ENCODE measurements at places on chromosomes 5 and 9.
A peak's percentile ranks its signal among the peaks of the same experiment; 100 is the strongest.

GRCh38 chr5:139413963-139414362 is 10.1 kb upstream of the SPATA24 start:
- DNase-seq: no peak

GRCh38 chr5:68644971-68645370 is 429.4 kb downstream of the PIK3R1 start:
- DNase-seq: no peak

GRCh38 chr9:7936163-7936562 is 136.6 kb upstream of the DMAC1 start:
- DNase-seq: no peak

GRCh38 chr5:167626341-167627123 is 664.9 kb upstream of the WWC1 start:
- DNase-seq: no peak

- no peak for DNase-seq
Measured at GRCh38 chr9:8633784-8634183, 834.2 kb upstream of the DMAC1 start.

GRCh38 chr9:17878810-17879370 is 300.0 kb downstream of the SH3GL2 start:
- no peak for DNase-seq

GRCh38 chr5:142017832-142018427 is 5.1 kb upstream of the GNPDA1 start:
- no peak for DNase-seq

DNA sequence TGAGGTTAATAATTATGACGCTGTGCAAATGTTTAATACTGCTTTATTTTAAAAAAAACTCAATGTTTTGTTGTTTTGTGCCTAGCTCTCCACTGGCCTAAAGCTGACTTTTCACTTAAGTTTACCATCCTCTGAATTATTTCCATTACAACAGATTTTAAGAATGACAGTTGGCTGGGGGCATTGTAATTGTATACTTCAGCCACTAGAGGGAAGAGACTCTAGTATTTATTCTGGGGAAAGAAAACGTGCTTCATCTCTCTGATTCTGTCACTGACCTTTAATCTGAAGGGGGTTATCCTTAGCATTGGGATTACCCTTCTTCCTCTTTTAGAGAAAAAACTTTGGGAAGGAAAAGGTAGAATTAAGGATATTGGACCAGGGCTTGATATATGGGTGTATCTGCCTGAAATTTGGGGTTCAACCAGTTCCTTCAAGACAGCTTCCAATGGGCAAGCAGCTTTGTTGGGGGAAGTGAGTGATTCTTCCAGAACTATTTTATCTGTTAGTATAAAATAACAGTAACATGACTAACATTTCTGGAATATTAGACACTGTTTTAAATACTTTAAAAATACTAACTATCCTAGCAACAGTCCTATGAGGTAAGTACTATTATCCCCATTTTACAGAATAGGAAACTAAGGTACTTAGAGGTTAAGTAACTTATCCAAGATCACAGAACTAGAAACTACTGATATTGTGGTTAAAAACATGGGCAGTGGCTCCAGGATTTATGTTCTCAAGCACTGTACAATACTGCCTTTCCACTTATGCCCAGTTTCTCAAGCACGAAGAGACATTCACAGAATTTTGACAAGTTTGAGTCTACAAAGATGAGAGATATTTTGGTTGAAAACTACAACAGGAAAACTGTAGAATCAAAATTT is 208.4 kb downstream of the CD180 start:
- DNase-seq: no peak

- DNase-seq: peak; percentile 61
Measured at GRCh38 chr5:52799983-52800393, 12.3 kb downstream of the ITGA1 start.

GRCh38 chr5:140800816-140801493 is at the start of gene PCDHA3:
PCDHA3 (plus strand) TSS chr5:140801057.
- no peak for DNase-seq

DNA sequence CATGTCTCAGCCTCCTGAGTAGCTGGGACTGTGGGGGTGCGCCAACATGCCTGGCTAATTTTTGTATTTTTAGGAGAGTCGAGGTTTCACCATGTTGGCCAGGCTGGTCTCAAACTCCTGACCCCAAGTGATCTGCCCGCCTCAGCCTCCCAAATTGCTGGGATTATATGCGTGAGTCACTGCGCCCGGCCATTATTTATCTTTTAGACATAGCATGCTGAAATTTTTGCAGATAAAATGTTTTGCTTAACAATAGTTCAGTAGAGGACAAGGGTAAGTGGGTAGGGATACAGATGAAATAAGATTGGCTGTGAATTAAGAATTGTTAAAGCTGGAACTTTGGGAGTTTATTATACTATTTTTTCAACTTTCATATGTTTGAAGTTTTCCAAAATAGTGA is 150.8 kb upstream of the GRHPR start:
- no peak for DNase-seq

DNA sequence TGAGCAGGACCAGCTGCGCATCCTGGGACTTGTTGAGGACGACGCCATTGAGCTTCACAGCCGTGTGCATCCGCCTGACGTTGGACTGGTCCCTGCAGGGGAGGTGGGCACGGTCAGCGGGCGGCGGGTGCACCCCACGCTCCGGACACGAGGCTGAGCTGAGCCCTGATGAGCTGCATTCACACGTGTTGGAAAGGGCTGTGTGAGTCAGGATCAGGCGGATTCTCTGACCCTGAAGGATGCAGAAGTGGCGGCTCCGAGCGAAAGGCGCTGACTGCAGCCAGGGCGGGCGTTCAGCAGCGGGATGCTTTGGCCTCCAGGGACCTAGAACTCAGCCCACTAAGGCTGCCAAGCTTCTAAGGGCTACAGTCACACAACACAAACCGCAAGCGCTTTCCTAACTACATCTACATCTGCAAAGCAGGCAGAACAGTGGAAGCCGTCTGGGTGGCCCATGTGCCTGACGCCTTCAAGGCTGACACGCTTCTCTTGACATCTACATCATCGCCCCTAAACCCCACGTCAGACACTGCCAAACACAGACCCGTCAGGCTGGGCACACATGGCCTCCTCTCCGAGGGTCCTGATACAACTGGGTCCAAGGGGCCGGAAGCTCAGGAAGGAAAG is 44.9 kb downstream of the NKD2 start:
- no peak for DNase-seq

- no peak for DNase-seq
Measured at GRCh38 chr5:150137997-150138396, 17.6 kb downstream of the PDGFRB start.

DNA sequence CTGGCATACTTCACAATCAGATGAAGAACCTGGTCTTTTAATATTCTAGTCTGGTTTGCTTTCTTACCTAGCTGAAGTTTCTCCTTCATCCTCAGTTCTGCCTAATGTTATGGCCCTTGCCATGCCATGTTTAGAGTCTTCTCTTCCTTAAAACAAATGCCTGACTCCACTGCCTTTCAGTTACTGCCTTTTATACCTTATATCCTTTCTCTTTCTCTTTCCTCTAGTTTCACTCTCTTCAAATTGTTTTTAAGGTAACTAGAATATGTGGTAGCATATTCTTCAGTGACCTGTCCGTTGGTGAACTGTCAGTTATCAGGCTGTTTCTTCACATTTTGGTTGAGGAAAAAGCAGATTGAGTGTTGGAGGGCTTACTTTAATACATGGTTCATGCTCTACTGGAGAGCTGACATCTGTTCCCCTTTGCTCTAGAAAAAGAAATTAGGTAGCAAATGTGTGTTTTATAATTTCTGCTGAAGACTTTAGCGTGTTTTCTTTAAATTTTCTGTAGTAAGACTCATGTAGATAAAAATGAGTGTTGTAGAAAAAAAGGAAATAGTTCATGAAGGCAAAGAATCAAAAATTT is 103.8 kb downstream of the DMXL1 start:
- DNase-seq: no peak

GRCh38 chr5:55672477-55672911 is 39.6 kb downstream of the SLC38A9 start:
- no peak for DNase-seq

GRCh38 chr5:106691701-106692100 is 979.0 kb downstream of the EFNA5 start:
- DNase-seq: no peak

DNA sequence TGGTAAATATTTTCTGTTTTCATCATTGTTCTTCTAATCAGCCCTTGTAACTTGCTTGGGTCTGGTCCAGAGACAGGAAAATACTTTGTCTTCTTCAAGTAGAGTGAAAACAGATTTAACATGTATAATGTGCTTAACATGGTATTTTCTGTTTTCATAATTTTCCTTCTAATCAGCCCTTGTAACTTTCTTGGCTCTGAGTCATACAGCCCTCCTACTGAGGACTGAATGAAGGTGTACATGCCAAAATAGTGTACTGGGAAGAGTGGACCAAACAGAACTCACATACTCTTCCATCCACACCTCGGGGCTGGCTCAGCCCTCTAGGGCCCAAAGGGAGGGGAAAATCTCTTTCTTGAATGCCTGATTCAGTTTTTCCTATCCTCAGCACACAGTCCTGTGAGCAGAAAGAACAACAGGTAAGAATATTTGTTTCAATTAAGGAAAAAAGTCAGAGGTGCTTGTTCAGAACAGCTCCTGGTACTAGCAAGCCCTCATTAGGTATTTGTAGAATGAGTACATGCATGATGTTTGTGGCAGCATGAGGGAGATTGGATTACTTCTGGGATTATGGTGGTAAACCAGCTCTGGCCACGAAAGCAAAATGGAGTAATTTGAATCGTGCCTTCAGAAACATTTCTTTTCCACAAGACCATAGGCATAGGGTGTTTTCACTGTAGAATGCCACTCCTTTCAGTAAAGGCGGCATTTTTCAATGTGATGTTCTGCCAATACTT is 24.2 kb upstream of the MACIR start:
- no peak for DNase-seq

DNA sequence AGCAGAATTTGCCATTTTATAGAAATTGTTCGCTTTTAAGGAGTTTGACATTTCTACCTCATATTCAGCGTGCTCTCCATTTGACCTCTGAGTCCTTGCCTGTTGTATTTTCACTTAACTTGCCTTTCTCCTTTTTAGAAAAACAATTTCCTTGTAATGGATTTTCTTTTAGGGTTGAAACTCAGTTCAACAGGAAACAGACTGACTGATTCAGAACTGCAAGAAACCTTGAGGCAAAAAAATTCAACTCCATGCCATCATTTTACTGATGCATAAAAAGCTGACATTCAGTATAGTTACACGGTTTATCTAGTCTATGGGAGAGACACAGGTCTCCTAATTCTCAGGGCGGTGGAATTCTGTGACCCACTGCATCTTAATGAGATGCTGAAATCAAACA is 59.8 kb downstream of the MRPS30 start:
- DNase-seq: no peak

DNA sequence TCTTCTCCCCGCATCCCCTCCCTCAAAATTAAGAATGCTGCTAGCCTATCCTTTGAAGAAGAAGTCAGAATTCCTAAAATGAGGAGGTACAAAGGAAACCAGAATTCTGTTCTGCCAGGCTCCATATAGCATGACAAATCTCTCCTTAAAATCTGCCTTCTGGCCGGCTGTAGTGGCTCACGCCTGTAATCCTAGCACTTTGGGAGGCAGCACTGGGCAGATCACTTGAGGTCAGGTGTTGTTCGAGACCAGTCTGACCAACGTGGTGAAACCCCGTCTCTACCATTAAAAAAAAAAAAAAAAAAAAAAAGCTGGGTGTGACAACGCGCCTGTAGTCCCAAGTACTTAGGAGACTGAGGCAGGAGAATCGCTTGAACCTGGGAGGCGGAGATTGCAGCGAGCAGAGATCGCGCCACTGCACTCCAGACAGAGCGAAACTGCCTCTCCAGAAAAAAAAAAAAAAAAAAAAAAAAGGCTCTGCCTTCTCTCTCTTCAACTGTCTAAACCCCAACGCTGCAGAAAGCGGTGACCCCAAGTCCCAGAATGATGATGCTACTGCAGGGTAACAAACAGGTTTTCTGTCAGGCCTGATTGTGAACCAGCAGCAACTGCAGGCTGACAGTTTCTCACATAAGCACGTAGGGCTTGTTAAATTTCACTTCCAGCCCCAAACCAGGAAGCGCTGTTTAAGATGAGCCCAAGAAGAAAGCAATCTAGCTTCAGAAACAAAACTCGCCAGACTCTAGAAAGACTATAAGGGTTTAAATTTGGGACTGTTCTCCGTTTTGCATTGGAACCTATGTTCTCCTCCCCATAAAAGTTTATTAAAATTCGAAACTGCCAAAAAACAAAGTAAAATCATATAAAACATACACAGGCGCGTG is 963 bp upstream of the CAST start:
- no peak for DNase-seq

DNA sequence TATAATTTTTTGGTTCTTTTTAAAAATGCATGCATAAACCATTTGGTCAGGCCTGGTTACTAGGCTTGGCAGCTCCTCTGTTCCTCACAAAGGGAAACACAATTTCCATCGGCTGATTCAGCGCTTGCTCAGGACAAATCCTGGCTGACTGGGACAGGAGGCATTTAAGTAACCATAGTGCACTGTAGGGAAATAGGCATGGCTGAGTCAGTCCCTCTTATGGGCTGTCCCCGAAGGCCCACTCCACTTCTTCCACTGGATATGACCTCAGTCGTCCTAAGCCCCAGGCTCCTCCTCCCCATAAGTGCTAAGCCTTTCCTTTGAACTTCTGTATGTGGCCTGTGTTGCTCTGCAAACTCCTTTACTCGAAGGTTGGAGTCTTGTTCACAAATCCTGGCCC is 71.2 kb upstream of the GLIS3 start:
- DNase-seq: no peak

DNA sequence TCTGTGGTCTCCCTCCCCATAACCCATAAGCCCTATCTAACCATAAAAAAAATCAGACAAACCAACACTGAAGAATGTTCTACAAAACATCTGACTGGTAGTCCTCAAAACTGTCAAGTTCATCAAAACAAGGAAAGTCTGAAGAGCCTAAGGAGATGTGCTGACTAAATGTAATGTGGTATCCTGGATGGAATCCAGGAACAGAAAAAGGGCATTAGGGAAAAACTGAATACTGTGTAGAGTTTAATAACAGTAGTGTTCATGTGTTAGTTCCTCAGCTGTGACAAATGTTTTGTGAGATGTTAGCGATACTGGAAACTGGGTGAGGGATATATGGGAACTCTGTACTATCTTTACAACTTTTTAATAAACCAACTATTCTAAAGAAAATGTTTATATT is 75.7 kb upstream of the EQTN start:
- no peak for DNase-seq

GRCh38 chr9:83538172-83538889 is at the start of gene FRMD3:
FRMD3 (minus strand) TSS chr9:83538401; CDS start chr9:83538231, 170 bp downstream.
- DNase-seq: no peak

- no peak for DNase-seq
Measured at GRCh38 chr5:93188876-93189485, 392.0 kb downstream of the NR2F1-AS1 start.

DNA sequence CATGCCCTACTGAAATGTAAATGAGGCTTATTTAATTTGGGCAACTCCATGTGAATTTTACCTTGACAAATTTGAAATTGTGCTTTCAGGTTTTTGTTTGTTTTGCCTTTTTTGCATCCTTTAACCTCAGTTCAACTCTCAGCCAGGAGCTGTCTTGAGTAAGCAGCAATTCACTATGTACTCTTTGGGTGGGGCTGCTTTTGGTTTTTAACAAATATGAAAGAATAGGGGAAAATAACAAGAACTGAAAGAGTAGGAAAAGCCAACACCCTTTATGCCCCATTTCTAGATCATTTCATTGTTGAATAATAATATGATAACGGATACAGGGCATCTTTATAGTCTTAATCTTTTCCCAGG is 192.0 kb downstream of the ARHGAP26 start:
- no peak for DNase-seq

GRCh38 chr5:93967923-93968322 is 226.5 kb upstream of the POU5F2 start:
- no peak for DNase-seq
